ENCODE measurements at places on chromosomes 2 and 18. TPM values are rescaled to one million over a fixed set of nuclear protein-coding genes. Genes with fewer than 3 reads are reported as not detected.

LRP2 gene
- total RNA-seq = not detected

HOXD10 gene
- total RNA-seq = not detected

INHBB gene
- total RNA-seq = 0.10 TPM

KCNG3 gene
- 0.25 TPM for total RNA-seq

CERKL gene
- total RNA-seq = not detected

AKAIN1 gene
- total RNA-seq = not detected

DSC1 gene
- 1.5 TPM for total RNA-seq

GAREM2 gene
- 3.9 TPM for total RNA-seq

ACAA2 gene
- 34.1 TPM for total RNA-seq

FOXI3 gene
- not detected for total RNA-seq

CHRND gene
- total RNA-seq = not detected

SERPINB8 gene
- 19.9 TPM for total RNA-seq

ANTXR1 gene
- 0.64 TPM for total RNA-seq

HOXD13 gene
- total RNA-seq = not detected

DNA sequence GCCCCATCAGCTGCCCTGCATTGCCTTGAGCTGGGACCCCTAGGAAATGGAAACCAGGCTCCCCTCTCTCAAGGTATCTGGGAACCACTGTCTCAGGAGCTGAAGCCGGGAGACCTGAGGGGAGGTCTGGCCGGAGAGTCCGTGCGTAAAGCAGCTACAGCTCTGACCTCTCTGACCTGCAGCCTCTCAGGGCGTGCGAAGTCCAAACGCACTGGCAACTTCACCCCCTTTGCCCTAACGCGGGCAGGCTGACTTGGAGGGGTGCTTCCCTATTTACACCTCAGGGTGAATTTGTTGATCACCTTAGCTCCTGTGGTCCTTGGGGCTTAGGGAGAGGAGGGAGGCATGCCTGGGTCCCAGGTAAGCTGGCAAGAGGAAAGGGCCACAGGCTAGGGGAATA, 17.5 kb downstream of the SIGLEC15 start:
- DNase-seq = no peak

GRCh38 chr2:70580352-70580751, 26.7 kb upstream of the TGFA start:
- DNase-seq = no peak

- no peak for DNase-seq
These were observed 157.2 kb upstream of the COPS8 start for GRCh38 chr2:236928380-236929037.

DNA sequence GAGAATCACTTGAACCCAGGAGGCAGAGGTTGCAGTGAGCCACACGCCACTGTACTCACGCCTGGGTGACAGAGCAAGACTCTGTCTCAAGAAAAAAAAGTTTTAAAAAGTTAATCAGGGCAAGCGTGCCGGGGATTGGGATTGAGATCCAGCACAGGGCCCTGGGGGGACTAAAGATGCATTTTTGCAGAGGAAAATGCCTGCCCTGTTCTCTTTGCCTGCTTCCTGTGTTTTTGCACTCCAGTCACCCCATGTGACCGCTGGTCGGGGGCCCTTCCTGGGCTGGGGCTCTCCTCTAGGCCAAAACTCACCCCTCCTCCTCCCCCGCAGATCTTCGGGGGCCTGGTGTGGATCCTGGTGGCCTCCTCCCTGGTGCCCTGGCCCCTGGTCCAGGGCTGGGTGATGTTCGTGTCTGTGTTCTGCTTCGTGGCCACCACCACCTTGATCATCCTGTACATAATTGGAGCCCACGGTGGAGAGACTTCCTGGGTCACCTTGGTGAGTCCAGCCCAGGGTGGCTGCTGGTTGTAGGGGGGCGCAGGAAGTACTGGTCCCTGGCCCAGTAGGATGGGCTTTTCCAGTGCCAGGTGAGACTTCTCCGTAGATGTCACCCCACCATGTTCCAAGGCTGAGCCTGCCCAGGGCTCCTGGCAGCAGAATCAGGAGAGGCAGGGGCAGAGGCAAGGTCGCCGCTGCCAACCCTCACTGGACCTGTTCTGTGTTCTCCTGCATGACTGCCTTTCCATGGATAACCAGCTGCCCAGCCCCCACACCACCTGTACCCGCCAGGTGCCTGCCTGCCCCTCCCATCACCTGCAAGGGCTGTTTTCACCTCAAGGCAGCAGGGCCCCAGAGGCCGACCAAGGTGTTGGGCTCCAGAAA, 22.4 kb downstream of the MAL start:
- no peak for DNase-seq

GRCh38 chr2:167640096-167640495, 607.3 kb downstream of the STK39 start:
- no peak for DNase-seq

DNA sequence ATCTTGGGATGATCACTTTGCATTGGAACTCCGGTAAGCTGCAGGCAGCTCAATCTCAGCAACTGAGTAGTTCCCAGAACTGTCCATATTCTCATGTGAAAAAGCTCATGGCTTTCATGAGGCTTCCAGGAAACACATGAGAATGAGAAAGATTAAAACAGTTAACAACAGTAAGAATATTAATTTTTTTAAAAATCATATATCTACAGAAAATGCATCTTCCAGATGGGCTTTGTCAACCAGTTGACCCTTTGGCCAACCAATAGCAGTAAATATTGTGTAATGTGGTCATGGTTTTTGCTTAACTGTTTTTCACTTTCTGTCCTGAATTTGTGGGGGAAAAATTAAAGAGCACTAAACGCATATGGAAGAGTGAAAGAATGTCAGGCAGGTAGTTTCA, 131.2 kb upstream of the CCDC195 start:
- DNase-seq = no peak

DNA sequence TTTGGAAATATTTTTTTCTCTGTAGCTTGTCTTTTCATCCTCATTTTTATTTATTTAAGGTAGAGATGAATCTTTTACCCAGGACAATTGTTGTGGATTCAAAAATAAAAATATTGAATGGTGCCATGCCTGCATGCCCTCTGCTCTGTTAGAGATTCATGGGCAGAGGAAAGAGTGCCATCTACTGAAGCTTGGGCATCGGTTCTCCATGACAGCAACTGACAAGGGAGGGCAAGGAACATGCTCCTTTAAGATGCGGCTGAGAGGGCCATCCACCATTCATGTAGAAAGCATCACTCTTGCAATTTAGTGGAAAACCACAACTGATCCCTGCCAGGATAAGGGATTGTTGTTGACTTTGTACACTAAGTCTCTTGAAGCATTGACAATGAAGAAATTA, 79.9 kb downstream of the PARD3B start:
- no peak for DNase-seq

DNA sequence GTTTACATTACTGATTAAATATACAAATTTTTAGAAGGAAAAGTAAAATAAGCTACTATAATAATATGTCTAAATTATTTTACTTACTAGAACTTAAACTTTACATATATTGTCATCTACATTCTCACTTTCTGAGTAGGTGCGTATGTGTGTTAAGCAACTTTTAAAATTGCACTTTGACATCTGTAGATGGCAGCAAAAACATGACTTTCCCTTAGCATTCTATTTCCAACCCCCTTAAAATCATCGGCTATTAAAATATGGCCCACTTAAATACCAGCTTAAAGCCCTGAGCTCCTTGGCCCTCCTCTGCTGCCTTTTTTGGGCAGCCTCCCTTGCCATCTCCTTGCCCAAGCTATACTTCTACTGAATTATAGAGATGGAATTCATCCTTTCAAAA, 78.0 kb downstream of the UPP2 start:
- no peak for DNase-seq

- DNase-seq = no peak
These were observed 19.9 kb upstream of the BCL2L11 start for GRCh38 chr2:111100765-111101162.

GRCh38 chr18:36559149-36559857, 261.8 kb downstream of the FHOD3 start:
- DNase-seq = no peak

DNA sequence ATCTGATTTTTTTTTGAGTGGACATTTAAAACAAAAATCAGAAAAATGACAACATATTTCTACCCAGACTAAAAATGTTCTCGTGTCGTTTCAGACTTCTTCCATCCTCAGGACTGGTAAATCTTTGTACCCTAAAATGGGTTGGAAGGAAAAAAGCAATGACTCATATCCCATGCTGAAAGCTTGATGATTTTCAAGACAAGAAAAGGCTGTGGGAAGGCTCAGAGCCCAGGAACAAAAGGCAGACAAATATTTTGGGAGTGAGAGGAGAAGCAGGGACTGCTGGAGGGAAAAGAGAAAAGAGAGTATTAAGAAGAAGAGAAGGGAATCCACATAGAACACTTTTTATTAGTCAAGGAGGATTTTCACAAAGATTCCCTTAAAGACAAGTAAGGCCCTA, 77.1 kb upstream of the CTAGE1 start:
- no peak for DNase-seq

DNA sequence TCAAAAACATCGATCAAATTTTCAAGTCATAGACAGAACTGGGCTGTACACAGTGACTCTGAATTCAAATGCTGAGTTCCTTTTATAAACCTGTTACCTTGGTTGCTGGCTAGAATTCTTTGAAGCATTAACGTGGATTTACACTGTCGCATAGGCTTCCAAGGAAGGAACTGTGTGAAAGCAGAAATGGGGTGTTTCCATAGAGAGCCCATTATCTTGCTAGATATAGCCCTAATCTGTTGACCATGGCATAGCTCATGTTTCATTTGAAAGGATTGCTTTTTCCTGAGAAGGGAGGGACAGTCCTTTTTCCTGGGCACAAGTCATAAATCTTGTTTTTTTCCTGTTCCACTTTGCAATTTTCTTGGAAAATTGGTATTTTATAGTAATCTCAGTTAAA, 73.8 kb upstream of the NEUROD1 start:
- DNase-seq = no peak

GRCh38 chr18:63562284-63562683, 20.1 kb downstream of the SERPINB12 start:
- DNase-seq = no peak

GRCh38 chr2:108414256-108414876, 34.6 kb upstream of the GCC2 start:
- DNase-seq = no peak

DNA sequence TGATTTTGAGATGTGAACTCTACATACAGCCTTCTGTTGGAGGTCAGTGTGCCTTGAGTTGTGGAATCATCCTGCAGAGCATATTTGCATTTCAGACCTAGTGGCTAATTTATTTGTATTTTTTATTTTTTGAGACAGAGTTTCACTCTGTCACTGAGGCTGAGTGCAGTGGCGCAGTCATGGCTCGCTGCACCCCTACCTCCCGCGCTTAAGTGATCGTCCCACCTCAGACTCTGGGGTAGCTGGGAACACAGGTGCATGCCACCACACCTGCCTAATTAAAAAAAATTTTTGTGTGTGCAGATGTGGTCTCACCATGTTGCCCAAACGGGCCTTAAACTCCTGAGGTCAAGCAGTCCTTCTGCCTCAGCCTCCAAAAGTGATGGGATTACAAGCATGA, 104.4 kb downstream of the ASXL3 start:
- no peak for DNase-seq

DNA sequence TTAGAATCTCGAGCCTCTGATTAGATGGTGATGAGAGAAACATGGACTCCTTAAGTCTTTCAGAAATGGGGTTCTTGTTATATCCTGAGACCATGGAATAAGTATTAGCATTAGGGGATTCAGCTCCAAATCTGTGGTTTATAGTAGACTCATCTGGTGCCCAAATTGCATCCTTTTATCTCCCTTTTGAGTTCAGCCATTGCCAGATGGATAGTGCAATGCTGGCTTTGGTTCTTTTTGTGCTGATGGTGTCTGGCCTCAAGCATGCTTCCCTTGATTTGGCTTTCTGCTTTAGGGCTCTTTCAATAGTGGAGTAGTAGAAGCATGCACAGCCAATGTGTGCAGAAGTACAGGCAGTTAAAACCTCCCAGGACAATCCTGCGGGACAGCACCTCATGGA, 306.4 kb downstream of the TSN start:
- DNase-seq = no peak

DNA sequence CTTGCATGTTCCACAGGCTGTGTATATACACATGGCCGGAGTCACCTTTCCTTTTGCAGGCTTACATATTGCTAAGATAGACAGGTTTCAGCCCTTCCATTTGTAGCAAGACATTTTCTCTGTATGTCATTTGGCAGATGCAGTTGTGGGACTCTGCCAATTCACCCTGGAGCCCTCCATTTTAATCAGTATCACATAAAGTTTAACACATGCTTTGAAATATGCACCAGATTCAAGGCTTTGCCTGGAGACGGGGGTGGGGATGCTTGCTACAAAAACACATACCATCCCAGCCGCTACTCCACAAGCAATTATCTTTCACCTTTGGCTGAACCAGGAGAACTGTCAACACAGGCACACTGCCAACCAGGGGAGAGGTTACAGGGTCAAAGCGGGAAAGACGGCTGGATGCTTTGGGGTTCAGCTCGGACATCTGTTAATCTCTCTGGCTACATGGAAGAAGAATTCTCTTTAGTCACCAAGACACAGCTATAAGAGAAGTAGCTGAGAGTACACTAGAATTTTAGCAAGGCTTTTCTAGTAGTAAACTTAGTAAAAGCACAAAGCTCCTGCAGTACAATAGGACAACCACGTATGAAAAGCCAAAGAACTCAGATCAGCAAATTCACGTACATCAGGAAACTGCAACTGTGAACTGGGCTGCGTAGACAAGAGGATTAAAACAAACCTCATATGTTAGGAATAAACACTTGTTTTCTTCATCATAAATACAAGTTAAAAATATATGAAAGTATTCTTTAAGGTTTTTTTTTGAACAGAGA, 130.9 kb downstream of the EXOC6B start:
- DNase-seq = no peak

DNA sequence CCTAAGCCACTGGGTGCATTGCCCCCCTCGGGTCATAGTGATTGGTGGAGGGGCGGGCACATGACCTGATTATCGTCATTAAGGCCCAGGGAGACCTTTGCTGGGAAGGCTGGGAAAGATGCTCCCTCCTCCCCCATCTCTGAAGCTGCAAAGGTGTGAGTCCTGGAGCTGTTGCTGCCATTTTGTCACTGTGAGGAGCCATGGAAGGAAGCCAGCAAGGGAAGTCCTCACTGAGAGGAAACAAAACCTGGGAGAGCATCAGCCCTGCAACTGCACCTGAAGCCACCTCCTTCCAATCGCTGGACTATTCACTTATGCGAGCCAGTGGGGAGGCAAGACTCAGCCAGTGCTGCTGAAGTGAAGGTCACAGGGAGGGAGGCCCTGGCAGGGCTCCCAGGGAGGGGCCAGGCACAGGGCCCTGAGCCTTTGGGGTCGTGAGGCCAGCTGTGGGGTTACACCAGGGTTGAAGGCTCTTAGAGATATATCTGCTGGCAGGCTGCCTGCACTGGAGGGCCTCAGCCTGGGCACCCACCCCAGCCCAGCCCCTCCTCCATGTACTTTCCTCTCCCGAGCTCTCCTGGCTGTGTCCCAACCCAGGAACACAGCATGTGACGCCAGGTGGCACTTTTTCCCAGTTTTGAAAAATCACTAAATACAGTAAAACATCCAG, 10.7 kb upstream of the FAHD2A start:
- no peak for DNase-seq

DNA sequence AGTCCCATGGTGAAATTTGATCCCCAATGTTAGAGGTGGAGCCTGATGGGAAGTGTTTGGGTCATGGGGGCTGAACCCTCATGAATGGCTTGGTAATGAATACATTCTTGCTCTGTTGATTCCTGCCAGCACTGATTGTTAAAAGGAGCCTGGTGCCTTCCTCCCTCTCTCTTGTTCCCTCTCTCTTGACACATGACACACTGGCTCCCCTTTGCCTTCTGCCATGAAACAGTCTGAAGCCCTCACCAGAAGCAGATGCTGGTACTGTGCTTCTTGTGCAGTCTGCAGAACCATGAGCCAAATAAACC, 30.6 kb upstream of the EPC2 start:
- DNase-seq = no peak

Data from T-cell (primary cell).